ENCODE measurements at places on chromosomes 6 and 20.

DNA sequence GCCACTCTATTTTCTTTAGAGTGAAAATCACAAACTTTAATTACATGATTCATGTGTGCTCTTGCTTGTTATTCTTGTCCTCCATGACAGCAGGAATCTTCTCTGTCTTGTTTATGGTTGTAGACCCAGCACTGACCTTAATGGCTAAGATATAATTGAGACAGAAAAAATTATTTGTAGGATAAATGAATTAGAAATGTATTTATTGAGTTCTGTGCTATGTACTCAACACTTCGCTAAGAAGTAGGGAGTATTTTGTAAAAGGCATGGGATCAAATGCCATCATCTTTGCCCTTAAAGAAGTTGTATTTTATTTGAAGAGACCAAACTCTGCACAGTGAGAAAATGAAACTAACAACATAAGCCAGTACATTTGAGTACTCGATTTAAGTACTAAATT is 71.2 kb downstream of the CBLN4 start:
- DNase-seq, result no peak

GRCh38 chr6:101816716-101817115 is 423.2 kb downstream of the GRIK2 start:
- DNase-seq, result no peak

DNA sequence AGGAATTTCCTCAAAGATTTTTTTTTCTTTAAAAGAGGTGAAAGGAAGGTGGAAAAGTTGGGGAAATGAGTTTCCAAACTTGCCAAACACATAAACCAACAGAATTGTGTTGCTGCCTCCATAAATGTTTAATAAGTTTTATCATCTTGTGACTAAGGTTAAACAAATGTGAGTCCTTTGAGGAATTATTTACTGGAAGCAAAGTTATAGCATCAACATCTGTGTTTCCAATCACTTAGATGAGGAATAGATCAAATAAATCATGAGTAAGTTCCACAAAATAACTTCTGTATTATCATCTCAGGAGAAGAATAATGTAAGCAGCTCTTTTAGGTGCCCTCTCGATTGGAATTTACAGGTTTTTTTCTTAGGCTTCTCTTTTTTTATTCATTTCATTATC is 20.5 kb downstream of the TSHZ2 start:
- DNase-seq, result no peak

- DNase-seq, result no peak
Measured at GRCh38 chr6:41523915-41524633, 22.1 kb upstream of the FOXP4 start.

DNA sequence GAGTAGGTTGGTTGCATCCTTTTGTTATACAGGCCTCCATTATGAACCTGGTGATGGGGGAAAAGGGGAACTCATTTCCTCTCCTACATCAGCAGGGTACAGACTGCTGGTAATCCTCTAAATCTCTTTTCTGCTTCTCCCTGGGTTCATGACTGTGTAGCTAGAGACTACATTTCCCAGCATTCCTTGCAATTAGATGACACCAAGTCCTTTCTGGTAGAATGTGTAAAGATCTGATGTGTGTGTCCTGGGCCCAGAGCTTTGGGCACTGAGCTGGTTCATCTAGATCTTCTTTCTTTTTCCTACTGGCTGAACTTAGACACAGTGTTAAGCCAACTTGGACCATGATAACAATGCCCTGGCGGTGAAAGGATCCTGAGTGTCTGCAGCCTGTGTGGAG is 104.7 kb upstream of the IFNGR1 start:
- no peak for DNase-seq

GRCh38 chr20:62984666-62985443 is 21.9 kb downstream of the BHLHE23 start:
- no peak for DNase-seq

GRCh38 chr6:122953766-122954165 is 42.3 kb upstream of the CLVS2 start:
- DNase-seq, result no peak

DNA sequence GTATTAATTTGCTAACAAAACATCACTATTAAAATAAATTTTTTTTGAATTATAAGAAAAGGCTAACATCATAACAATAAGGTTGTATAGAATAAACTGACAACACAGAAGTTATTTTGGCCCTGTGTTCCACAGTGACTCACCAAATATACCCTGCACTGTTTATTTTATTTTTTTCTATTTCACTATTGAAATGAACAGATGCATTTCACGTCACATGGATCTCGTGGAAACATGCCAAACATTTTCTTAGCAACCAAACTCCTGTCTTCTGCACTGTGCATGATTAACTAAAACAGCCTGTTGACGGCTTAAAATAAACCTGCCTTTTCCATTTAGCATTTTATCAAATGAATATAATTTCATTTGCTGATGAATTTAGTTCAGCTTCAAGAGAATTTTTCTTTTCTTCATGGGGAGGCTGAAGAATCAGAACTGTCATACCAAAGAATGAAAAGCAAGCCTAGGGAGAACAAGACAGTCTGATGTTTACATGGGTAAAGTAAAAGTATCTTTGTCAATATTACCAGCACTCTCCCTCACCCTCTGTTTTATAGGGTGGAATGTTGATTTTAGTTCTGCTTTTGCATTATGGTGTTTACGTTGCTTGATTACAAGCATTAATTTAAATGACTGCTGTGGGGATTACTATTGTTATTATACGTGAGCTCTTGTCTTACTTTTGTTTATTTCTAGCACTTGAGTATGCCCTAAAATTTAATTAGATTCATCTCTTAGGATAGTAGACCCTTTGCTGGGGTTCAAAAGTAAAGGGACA is 115.3 kb downstream of the LCA5 start:
- DNase-seq, result no peak

DNA sequence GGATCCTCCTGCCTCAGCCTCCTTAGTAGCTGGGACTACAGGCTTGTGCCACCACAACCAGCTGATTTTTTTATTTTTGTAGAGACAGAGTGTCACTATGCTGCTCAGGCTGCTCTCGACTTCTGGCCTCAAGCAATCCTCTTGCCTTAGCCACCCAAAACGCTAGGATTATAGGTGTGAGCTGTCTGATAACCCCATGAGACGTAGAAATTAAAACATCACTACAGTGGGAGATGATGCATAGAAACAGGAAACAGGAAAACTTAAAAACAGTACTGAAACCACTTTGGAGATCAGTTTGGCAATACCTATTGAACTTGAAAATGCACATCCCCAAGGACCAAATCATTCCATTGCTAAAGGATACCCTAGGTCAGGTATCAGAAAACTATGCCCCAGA is 10.8 kb downstream of the SENP6 start:
- DNase-seq, result no peak

- DNase-seq, result no peak
Measured at GRCh38 chr20:9518576-9519175, 4.3 kb downstream of the LAMP5 start.

GRCh38 chr6:141467041-141467440 is 665.7 kb upstream of the GJE1 start:
- DNase-seq, result no peak

DNA sequence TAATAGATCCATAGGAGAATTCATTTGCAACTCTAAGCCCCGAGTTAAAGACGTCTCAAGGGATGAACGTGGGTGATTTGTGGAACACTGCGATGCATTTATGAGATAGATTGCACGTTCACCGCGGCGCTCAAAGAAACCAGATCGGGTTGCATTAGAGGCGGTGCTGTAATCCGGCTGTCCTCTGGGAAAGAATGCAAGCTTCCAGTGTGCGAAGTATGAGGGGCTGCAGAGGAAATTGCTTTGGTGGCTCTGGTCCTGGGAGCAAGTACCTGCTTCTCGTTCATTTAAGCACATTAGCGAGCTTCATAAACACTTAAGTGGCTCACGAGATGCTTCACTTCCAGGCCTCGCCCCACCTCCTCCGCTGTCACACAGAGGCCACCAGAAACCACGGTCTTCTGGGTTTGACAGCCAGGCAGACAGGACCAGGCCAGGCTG is 182.3 kb downstream of the CDH4 start:
- DNase-seq, result no peak

- no peak for DNase-seq
Measured at GRCh38 chr20:24388828-24389380, 80.5 kb upstream of the SYNDIG1 start.

DNA sequence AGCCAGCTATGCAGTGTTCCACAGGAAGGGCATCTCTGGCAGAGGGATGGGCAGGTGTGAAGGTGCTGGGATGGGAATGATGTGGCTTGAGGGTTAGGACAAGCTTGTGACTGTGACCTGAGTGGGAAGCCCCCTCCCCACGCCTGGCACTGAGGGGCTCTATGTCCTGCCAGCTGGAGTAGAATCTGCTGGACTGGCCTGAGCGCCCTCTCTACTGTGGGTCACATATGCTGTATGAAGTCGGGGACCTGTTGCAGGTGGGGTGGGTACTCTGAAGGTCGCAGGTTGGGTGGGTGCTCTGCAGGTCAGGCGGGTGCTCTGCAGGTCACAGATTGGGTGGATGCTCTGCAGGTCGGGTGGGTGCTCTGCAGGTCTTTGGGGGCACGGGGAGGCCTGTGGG is 20.3 kb downstream of the KCNG1 start:
- no peak for DNase-seq

- no peak for DNase-seq
Measured at GRCh38 chr6:103107985-103108384, 1714.5 kb downstream of the GRIK2 start.

- no peak for DNase-seq
Measured at GRCh38 chr6:169864148-169865020, 113.0 kb downstream of the ERMARD start.

DNA sequence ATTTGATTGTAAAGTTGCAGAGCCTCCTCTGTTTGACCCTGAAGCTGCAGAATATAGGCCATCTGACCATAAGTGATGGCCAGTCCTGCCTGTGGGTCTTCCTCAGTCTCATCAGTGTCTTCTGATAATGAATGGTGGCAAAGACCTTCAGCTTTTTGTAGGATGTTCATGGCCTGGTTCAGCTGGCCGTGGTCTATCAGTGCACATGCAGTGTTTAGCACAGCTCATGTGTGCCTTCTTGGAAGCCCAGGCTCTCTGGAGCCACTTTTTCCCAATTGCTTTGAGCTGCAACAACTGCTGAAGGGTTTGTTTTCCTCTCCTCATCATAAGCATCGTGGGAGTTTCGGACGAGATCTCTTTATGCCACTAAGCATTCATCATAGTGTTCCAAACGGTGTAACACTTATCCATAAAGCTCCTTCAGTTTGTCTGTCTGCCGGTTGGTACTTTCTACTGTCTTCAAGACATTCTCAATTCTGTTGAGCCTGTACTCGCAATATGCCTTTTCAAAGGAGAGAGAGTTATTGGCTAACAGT is 70.1 kb upstream of the TULP4 start:
- no peak for DNase-seq

GRCh38 chr20:39333211-39333610 is 371.1 kb downstream of the DHX35 start:
- DNase-seq, result no peak

- DNase-seq, result no peak
Measured at GRCh38 chr6:54988576-54988975, 142.0 kb downstream of the FAM83B start.

DNA sequence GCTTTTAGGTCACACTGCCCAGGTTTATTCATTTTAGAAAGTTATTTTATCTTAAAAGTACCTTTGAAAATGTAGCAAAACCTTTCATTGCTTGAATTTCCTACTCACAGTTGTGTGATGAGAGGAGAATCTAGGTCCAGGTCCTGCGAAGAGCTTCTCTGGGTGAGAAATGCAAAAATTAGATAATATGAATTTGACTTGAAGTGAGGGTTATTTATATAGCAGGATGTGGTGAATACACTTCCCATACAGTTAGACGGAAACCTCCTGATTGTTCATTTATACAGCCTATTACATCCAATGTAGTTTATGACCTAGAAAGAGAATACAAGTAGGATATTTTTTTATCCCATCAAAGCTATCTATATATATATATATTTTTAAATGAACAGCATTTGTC is 30.5 kb downstream of the CDKAL1 start:
- DNase-seq, result no peak

DNA sequence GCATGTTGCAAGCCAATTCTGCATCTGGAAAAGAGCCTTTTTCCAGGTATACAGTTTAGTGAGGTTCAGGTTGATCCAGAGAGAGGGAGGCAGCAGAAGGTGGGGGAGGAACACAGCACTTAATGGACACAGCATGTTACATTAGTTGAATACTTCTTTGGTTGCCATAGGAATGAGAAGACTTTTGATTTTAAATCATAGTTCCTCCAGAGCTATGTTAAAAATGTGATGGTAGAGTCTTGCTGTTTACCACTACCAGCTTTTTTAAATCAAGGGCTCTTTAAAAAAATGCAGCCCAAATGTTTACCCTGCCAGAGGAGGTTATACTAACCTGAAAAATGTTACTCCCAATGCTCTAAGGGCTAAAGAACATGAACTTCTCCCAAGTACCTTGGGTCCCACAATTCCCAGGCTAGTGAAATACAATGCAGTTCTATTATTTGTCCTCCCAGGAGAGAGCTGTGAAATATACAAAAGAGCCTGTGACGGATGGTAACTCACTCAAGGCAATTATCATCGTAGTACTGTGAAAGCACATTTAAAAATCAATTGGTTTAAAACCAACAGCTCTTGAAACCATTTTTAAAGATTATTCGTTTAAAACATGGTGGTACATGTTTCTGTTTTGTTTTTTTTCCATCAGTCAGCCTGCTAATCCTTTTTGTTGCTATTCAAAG is 6.9 kb upstream of the PHACTR1 start:
- DNase-seq, result no peak
